Progenitor cell of endocrine pancreas (in vitro differentiated cells): ENCODE measurements at places on chromosomes 13 and 19. TPM values are rescaled to one million over a fixed set of nuclear protein-coding genes. Genes with fewer than 3 reads are reported as not detected.

DNA sequence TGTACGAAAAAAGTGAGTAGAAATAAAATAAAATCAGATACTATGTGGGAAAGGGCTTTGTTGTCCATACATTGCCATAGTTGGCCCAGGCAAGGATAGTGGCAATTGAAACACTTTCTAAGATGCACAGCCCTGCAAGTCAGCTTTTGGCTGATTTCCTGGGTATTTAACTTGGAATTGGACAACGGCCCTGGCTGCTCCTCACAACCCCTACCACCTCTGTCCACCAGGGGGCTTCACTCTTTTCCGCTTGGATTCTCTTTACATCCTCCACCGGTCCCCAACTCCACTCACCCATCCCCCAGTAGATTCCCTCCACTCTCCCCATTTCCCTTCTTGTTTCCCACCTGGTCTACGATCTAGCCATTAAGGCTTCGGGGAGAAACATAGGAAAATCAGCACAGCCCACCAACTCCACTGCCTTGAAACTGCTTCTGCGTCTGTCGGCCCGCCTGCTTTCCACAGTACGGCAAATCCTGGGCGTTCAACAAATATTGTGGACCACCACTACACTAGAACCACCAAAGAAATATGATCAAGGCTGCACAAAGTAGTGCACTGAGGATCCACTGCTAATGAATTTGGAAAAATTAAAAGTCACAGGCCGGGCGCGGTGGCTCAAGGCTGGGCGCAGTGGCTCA lies 48.6 kb upstream of the GTF3A start:
- peaks cover 8% of the 10 kb centered on the region for H3K27me3 ChIP-seq
- H3K36me3 ChIP-seq: peaks cover 6% of the 10 kb centered on the region
- peak overlapping the region; percentile 23 for H3K27ac ChIP-seq
- peak; percentile 63 for DNase-seq
- no peak overlapping the region for H3K4me3 ChIP-seq
- peaks cover 37% of the 10 kb centered on the region for H3K4me1 ChIP-seq

GRCh38 chr13:67935626-67936025 lies 705.5 kb upstream of the PCDH9 start:
- H3K4me3 ChIP-seq: no peak overlapping the region
- H3K4me1 ChIP-seq: no peaks in the 10 kb centered on the region
- no peak for DNase-seq
- H3K27ac ChIP-seq: no peak overlapping the region
- H3K36me3 ChIP-seq: no peaks in the 10 kb centered on the region

DNA sequence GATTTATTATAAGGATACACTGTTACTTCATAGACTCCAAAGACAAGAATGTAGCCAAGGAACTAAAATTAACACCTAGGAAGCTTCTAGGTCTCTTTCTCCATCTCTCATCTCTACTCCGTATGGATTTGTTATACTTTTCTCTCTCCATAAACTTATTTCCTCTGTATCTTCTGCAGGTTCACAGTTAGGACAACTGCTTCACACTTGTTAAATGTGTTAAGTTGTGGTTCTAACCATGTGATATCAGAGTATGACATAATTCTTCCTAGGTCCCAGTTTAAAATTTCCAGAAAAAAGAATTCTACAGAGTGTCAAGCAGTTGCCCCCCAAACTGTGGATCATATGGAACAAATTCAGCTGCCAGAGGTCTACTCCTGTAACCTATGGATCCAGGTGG lies 42.3 kb upstream of the GTF2F2 start:
- no peaks in the 10 kb centered on the region for H3K36me3 ChIP-seq
- no peak overlapping the region for H3K27ac ChIP-seq
- peaks cover 5% of the 10 kb centered on the region for H3K27me3 ChIP-seq
- no peak overlapping the region for H3K4me3 ChIP-seq
- DNase-seq: no peak

GRCh38 chr13:37047846-37048245 lies 11.6 kb downstream of the SUPT20H start:
- peaks cover 4% of the 10 kb centered on the region for H3K4me1 ChIP-seq
- no peak for DNase-seq
- H3K27ac ChIP-seq: no peak overlapping the region
- H3K36me3 ChIP-seq: peaks cover 13% of the 10 kb centered on the region
- H3K27me3 ChIP-seq: no peaks in the 10 kb centered on the region

- H3K4me1 ChIP-seq: peaks cover 8% of the 10 kb centered on the region
- no peaks in the 10 kb centered on the region for H3K27me3 ChIP-seq
- DNase-seq: no peak
- H3K4me3 ChIP-seq: no peak overlapping the region
- H3K36me3 ChIP-seq: peaks cover 19% of the 10 kb centered on the region
Measured at GRCh38 chr13:96020155-96020575, 33.0 kb downstream of the UGGT2 start.

DNA sequence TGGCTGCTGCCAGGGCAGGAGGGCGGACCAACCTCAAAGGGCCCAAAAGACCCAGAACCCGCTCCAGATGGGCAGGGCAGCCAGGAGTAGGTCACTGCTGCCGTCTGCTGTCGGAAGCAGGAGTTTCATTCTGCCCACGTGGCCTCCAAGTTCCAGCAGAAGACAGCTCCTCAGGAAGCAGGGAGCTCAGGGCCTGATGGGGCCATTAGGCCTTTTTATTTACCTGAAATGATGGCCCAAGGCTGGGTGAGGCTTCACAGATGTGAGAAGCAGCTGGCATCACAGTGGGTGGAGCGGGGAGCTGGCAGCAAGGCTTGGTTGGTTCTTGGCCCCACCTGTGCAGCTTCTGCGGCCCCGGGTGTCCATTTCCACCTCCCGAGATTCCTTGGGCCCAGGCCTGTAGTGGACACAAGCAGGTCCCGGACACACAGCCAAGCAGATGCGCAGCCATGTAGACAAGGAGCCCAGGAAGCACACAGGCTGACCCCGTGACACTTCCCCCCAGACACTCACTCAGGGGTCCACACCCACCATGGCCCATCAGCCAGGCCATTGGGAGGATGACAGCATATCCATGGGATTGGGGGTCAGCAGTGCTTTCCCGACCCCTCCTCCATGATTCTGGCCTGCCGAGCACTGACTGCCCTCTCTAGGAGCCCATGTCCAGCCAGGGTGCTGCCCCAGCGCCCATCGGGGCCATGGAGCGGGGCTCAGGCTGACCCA lies 26.4 kb downstream of the C13orf46 start:
- H3K4me3 ChIP-seq: no peak overlapping the region
- H3K27me3 ChIP-seq: no peaks in the 10 kb centered on the region
- no peaks in the 10 kb centered on the region for H3K36me3 ChIP-seq
- peak overlapping the region; percentile 25 for H3K27ac ChIP-seq

DNA sequence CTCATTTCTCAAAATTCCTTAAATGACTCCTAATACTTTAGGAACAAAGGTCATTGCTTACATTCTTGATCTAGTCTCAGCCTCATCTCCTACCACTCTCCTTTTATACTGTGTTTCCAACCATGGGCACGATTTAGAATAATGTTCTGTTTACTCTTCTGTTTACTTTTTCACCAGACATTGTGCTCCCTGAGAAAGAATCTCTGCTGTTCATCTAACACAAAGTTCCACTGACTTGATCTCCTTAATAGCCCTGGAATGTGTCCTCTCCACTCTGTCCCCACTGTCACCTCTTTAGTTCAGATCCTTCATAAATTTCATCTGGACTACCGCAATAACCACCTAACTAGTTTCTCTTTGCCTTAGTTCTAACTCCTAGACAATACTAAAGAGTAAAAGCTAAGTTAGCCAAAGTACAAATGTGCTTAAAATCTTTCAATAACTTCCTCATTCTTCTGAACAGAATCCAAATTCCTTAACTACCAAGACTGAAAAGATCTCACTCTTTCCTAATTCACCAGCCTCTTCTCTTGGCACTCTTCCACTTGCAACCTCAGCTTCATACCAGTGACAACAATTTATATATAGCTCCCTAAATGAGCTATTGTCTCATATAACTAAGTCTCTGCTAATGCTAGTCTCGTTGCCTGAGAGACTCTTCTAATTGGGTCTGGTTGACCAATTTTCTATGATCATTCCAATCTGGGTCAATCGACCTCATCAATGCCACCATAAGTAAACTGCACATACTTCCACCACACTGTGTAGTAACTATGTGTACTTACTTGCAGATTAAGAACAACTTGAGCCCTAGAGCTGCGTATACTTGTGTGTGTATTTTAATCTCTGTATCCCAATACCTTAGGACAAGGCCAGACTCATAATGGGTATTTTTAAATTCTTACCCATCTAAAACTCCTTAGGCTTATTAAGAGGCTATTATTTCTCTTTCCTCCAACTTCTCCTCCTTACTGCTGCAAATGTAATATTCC lies 179.9 kb downstream of the VWA8 start:
- no peak overlapping the region for H3K4me3 ChIP-seq
- no peak overlapping the region for H3K27ac ChIP-seq
- no peaks in the 10 kb centered on the region for H3K4me1 ChIP-seq
- no peak for DNase-seq
- H3K36me3 ChIP-seq: peaks cover 5% of the 10 kb centered on the region

DNA sequence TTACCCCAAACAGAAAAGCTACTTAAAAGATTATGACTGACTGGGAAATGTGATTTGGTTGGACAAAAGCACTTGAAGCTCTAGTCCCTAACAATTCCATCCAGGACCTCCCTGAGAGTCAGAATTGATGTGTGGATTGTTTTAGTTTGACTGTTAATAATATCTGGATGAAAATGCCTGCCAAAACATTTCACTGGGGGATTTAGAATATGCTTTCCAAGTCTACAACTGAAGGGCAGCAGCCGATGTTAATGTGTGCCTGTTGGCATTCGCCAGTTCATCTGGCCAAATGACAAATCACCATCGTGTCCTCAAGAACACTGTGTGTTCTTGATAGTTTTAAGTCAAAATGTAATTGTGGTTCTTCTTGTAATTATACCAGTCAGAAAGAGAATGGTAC lies 76.0 kb upstream of the TSC22D1 start:
- no peak overlapping the region for H3K4me3 ChIP-seq
- H3K4me1 ChIP-seq: peaks cover 18% of the 10 kb centered on the region
- H3K27me3 ChIP-seq: no peaks in the 10 kb centered on the region
- no peak for DNase-seq
- H3K27ac ChIP-seq: no peak overlapping the region

DNA sequence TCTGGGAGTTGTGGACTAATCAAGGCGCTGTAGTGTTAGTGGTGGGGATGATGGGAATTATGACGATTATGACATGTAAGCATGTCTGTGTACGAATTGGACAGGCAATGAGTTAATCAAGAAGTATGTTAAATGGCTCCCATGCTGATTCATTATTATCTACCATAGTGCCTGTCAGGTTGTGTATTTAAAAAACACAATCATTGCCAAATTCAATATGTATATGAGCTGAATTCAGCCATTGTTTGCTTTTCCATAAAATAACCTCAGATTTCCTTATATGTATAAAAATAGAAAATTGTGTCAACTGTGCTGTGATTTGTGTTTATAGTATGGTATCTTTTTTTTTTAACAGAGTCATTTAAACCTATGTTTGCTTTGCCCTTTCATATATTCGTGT lies 37.1 kb downstream of the PCCA start:
- no peak overlapping the region for H3K4me3 ChIP-seq
- H3K27me3 ChIP-seq: no peaks in the 10 kb centered on the region
- peaks cover 11% of the 10 kb centered on the region for H3K36me3 ChIP-seq

DNA sequence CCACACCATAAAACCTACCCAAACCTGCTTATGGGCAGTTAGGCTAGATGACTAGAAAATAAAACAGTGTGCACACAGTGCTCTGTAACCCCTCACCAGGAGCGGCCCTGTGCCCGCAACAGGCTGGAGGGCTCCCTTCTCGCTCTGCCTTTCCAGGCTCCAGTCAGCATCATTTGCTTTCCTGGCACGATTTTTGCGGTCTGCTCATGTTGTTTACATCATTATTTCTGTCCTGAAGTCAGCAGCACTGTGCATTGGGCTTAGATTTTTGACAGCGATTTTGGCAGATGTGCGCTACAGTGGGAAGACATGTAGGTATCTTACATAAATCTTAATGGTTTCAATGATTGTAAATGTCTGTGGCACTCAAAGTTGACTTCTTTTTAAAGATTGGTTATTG lies 344.0 kb downstream of the MTUS2 start:
- no peaks in the 10 kb centered on the region for H3K4me1 ChIP-seq
- no peak for DNase-seq
- no peak overlapping the region for H3K4me3 ChIP-seq
- no peak overlapping the region for H3K27ac ChIP-seq
- no peaks in the 10 kb centered on the region for H3K36me3 ChIP-seq

DNA sequence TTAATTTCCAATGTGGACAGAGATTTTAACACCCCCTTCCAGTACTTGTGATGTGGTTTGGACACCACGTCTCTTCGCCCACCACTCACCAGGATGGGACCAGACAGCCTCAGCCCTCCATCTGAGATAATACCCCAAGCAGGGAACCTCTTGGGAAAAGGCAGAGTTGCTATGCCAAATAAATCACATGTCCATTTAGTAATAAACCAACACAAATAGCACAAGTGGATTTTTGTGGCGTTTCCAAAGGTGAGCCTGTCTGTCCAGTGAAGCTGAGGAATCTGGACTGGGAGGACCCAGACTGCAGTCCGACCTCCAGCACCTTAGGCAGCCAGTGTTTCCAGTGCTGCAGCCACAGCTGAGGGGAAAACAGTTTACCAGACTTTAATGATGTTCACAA lies 34.1 kb upstream of the GAS6 start:
- H3K27ac ChIP-seq: no peak overlapping the region
- H3K36me3 ChIP-seq: no peaks in the 10 kb centered on the region
- no peaks in the 10 kb centered on the region for H3K4me1 ChIP-seq
- no peaks in the 10 kb centered on the region for H3K27me3 ChIP-seq

DNA sequence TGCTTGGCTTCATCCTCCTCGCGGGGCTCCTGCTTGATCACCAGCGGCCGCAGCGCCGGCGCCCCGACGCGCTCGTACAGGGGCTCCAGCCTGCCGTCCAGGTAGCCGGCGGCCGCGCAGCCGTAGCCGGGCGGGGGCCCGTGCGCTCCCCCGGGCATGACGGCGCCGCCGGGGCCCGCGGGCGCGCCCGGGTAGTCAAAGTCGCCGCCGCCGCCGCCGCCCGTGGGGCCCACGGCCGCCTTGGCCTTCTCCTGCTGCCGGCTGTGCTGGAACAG lies 497 bp downstream of the CEBPA start:
- H3K27ac ChIP-seq: no peak overlapping the region
- no peak for DNase-seq
- H3K4me1 ChIP-seq: peaks cover 43% of the 10 kb centered on the region
- peak overlapping the region; percentile 37 for H3K4me3 ChIP-seq

Gene LMTK3
- 11.4 and 12.7 TPM in 2 replicates for total RNA-seq

Gene WDR88
- total RNA-seq: not detected in 2 replicates

Gene ZNF625
- 28.0 and 29.7 TPM in 2 replicates for total RNA-seq

Gene TGFBR3L
- 0.67 and 1.1 TPM in 2 replicates for total RNA-seq

Gene HSPB6
- total RNA-seq: 0.33 TPM in 1 of 2 replicates, not detected in the other

Gene ZNF416
- 7.2 and 8.6 TPM in 2 replicates for total RNA-seq

Gene PRODH2
- 5.3 TPM in 2 replicates for total RNA-seq

Gene METTL21C
- not detected in 2 replicates for total RNA-seq

Gene KCTD4
- not detected in 2 replicates for total RNA-seq
